ENCODE measurements at places on chromosomes 7 and 10.

- DNase-seq = no peak
These were observed 55.3 kb downstream of the CSGALNACT2 start for GRCh38 chr10:43193496-43194080.

DNA sequence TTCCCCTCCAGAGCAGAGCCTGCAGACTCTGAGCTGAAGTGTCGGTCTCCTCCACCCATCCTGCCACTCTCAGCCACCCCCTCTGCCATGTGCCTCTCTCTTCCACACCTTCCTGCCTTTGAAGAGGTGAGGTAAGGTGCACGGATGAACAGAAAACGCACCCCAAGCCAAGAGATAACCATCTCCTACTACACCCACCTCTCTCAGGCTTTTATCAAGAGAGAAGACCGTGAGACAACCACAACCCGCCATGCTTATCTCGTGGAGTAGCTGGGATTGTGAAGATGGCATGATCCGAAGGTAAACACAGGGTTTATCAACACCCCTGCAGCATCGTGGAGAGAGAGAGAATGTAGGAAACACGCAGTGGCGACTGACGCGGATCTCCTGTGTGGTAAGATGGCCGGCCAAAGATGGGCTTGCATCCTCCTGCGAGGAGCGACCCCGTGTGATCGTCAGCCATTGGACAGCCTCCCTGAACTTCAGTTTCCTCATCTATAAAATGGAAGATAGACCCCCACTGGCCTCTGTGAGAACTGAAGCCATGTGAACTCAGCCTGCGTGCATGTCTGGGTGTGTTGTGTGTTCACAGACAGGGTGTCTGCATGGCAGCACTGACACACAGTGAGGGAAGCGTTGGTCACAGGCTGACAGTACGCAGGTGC is 219.0 kb downstream of the DIP2C start:
- no peak for DNase-seq

DNA sequence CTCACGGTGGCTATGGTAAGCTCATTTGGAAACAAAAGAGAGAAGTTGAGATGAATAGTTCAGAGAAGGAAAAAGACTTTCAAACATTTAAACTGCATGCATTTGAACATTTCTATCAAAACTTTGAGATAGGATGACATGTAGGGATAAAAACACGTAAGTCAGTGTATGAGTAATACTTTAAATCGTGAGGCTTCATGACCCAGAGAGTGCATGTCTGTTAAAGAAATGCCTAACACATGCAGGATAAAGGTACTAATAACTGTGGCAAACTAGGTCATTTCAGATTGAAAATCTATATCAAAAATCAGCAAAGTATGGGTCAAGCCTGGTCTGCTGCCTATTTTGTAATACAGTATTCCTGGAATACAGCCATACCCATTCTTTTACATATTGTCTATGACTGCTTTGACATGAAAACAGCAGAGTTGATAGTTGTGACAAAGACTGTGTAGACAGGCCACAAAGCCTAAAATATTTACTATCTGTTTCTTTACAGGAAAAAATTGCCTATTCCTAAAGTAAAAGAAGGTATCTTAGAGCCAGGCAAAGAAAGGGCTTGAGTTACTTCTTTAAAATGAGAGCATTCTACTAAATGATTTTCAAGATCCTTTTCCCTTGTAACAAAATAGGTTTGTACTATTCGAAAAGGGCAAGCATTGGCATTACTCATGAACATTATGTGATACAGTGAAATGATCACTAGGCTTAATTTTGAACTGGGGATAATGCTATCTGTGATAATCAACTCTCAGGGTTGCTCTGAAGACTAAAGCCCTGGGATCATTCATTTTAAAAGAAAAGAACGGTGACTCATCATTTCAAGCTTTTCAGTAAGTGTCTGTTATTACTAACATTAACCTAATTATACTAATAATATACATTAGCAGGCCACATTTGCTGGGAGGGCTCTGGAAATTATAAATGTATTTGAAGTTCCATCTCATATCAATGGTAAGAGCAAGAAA is 185.9 kb downstream of the CRPPA start:
- no peak for DNase-seq

DNA sequence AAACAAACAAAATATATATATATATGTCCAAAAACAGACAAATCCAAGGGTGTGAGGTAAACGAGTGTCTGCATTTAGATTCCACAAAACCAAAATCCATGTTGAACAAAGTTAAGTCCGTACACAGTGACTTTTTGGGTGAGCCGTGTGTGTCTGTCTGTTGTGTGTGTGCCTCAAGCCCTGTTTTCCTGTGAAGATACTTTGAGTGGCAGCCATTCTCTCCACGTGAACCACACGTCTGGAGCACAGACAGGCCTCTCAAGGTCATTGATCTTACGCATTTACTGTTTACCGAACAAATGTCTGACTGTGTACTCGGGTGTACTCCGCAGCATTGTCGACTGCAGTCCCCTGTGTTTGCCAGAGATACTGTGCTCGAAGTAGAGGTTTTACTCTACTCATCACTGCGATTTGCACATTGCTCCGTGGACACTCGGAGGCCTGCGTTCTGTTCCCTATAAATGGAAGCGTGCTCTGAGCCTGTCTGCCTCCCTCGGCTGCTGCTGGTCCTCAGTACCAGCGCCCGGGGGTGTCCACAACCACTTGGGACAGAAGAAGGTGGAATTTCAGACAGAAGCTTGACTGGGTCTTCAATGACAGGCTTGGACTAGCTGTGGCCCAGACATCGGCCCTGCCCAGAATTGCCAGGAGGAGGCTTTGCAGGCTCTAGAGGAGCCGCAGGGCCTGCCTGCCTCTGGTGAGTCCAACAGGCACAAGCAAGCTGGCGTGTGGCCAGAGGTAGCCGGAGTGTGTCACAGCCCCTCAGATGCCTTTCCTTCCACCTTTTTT is 22.1 kb downstream of the CYP17A1 start:
- DNase-seq = no peak

- DNase-seq = no peak
These were observed 323.3 kb upstream of the ZMIZ1 start for GRCh38 chr10:78745441-78745840.

DNA sequence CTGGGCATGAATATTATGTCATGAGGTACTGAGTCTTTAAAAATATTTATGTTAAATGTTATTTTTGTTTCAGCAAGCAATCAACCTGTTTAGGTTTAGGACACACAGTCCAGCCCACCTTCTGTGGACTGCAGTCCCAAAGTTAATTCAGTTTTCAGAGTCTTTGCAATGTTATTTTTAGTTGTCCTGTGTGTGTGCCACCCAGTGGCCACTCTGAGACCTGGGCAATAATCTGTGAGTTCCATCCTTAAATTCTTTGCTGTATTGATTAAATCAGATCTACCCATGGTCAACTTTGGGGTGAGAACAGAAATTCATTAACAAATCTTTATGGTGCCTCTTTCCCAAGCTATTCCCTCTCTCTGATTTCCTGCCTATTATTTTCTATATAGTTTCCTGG is 415.1 kb downstream of the CCSER2 start:
- DNase-seq = no peak

DNA sequence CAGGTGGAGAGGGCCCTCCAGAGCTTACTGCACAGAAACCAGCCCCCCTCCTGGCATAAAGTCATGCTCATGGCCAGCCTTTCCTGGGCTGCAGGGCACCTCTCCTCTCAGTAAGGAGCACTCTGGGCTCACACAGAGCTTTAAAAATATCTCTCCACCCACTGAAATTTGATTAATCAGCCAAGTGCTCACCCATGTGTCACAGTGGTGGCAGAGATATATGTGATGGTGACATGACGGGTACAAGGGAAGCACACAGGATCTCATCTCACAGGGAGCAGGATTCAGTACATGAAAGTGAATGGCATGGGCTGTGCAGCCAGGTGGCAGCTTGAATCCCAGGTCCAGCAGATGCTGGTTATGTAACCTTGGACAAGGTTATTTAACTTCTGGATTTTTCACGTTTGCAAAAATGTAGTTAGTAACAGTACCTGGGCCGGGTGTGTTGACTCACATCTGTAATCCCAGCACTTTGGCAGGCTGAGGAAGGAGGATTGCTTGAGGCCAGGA is 144.8 kb downstream of the CALN1 start:
- DNase-seq = no peak

DNA sequence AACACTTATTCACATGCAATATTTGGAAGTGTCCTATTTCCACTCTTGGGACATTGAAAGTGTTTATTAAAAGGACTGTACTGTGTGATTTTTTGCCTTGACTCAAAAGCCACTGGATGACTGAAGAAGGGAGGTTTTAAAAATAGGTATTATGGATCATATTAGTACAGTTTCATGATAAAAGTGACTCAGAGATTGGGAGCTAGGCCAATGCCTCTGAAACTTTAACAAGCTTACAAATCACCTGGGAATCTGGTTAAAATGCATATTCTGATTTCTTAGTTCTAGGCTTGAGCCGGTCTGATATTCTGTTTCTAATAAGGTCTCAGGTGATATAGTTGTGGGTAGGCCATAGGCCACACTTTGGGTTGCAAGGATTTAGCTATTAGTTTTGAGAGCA is 191.2 kb downstream of the PLXDC2 start:
- no peak for DNase-seq

DNA sequence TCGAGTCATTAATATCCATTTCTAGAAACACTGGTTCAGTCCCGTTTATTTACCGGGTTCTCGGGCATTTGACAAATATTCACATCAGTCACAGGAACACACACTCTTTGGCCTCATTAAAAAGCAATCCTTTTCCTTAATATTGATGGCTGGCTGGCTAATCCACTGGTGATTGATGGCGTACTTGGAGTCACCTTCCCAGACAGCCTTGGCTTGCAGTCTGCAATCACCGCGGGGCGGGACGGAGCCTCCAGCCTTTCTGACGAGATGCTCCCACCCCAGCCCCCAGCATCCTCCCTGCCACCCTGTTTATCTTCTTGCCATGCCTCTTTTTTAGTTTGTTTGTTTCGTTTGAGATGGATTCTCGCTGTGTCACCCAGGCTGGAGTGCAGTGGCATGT is 36.6 kb downstream of the SRRM3 start:
- DNase-seq = no peak

DNA sequence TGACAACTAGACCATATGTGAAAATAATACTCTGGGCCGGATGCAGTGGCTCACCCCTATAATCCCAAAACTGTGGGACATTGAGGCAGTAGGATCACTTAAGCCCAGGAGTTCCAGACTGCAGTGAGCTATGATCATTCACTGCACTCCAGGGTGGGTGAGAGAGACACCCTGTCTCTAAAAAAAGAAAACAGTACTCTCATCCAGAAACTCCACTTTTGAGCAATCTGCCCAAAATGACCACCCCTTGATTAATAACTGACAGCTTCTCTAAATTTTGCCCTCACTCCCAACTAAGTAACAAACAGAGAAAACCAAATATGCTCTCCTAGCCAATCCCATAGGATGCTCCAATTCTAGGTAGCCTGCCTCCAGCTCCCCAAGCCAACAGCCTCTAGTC is 62.5 kb upstream of the AKR1E2 start:
- DNase-seq = no peak

GRCh38 chr10:33496096-33496495 is 161.6 kb upstream of the NRP1 start:
- DNase-seq = no peak

DNA sequence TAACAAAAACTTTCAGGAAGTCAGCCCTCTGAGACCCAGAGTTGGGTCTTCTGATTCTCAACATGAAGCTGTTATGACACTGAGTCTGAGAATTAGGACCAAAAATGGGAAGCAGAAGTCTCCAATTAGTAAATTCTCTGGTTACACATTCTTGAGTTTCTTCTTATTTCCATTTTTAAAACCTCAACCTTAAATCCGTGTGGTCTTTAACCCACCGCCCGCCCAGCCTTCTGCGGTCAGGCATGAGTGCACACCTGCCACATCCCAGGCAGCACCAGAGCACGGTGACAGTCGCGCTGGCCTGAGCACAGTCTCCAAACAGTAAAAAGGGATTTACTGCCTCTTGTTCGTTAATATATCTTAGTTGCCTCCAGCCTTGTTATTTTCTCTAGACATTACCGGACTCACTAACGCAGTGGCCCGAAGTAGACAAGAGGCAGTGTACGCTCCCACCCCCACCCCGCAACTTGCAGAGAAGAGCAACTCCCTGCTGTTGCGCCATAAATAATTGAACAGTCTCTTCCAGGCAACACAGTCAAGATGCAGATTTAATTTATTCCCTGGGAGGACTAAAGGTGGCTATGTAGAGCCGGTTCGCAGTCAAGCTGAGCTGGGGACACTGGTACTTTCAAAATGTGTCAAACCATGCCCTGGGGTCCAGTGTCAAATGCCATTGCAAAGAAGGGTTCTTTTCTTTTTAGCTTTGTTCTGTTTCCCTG is 147.0 kb upstream of the CELF2 start:
- no peak for DNase-seq

Data from GM04503 (cell line).